LNCaP clone FGC (cell line): ENCODE measurements at places on chromosomes 6 and 20.

GRCh38 chr6:149922642-149923326, at the start of gene RAET1G:
RAET1G (minus strand) TSS chr6:149923121; CDS start chr6:149923010, 111 bp downstream.
- DNase-seq = peak; percentile 45

- no peak for DNase-seq
These were observed 154.9 kb downstream of the MRPL14 start for GRCh38 chr6:43972179-43972912.

DNA sequence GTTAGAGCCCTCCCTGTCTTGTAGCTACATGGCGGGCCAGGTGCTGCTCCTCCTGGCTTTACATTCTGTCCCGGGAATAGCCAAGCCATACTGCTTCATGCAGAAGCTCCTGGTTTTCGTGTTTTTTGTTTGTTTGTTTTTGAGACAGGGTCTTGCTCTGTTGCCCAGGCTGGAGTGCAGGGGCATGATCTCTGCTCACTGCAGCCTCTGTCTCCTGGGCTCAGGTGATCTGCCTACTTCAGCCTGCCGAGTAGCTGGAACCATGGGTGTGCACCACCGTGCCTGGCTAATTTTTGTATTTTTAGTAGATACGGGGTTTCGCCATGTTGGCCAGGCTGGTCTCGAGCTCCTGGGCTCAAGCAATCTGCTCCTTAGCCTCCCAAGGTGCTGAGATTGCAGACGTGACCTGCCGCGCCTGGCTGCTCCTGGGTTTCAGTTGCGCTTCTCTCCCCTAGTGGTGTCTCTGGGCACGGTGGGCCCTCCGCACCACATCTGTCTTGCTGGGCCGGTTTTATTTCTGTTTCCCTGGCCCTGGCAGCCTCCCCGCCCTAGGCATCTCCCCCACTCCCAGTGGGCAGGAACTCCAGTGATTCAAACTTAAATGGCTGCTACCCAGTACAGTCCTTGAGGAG, 12.9 kb downstream of the CDYL start:
- no peak for DNase-seq

GRCh38 chr20:420721-421574, 12.8 kb downstream of the RBCK1 start:
- DNase-seq = peak; percentile 62

- DNase-seq = no peak
These were observed 9.6 kb downstream of the VSX1 start for GRCh38 chr20:25072226-25072811.

GRCh38 chr20:25082498-25082873, 545 bp upstream of the VSX1 start:
- DNase-seq = no peak

DNA sequence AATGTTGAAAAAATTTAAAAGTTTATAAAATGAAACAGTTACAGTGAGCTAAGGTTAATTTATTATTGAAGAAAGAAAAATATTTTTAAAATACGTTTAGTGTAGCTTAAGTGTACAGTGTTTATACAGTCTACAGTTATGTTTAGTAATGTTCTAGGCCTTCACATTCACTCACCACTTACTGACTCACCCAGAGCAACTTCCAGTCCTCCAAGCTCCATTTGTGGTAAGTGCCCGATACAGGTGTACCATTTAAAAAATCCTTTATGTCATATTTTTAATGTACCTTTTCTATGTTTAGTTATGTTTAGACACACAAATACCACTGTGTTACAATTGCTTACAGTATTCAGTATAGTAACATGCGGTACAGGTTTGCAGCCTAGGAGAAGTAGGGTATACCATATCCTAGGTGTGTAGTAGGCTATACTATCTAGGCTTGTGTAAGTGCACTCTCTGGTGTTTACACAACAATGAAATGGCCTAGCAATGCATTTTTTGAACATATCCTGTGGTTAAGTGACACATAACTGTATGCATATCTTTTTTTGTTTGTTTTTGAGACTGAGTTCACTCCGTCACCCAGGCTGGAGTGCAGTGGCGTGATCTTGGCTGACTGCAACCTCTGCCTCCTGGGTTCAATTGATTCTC, 26.3 kb downstream of the FLRT3 start:
- DNase-seq = no peak

DNA sequence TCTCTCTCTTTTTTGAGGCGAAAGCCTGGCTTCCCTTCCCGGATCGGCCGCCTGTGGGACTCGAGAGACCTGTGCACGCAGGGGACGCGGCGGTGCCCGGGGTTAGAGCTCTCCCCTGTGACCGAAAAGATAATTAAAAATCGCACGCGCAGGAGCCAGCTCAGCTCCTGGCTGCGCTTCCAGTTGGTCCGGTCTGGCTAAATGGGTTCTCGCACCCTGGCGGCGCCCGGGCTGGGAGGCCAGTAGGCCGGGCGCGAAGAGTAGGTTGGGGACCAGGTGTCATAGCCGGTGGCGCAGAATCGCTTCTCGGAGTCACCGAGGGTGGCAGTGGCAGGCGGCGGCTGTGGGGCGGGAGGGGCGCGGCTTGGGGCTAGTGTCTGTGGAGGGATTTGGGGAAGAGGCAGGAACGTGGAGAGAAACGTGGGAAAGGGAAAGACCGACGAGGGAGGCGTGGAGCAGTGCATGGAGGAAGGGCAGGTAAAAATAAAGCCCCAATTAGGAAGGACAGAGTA, 41.9 kb upstream of the SUPT3H start:
- peak; percentile 70 for DNase-seq

DNA sequence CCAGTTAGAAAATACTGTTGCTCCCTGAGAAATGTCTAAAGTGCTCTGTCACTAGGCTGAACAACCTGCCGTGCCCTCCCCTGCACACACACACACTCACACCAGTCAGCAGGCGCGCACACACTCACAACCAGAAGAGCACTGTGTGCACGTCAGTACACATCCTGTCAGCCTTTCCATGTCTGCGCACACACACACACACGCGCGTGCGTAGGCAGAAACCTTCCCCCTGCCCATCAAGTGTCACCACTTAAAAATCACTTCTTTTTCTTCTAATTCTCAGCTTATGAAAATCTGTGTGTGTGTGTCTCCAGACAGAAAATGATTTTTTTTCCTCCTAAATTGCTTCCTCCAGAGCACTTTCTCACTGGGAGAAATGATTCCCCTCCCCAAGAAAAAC, 100.3 kb downstream of the EDN3 start:
- no peak for DNase-seq

GRCh38 chr6:106799031-106799894, 169.9 kb downstream of the QRSL1 start:
- no peak for DNase-seq

GRCh38 chr6:42165016-42165415, 8.1 kb upstream of the GUCA1A start:
- DNase-seq = no peak

GRCh38 chr20:40320517-40321011, 368.5 kb downstream of the MAFB start:
- no peak for DNase-seq

DNA sequence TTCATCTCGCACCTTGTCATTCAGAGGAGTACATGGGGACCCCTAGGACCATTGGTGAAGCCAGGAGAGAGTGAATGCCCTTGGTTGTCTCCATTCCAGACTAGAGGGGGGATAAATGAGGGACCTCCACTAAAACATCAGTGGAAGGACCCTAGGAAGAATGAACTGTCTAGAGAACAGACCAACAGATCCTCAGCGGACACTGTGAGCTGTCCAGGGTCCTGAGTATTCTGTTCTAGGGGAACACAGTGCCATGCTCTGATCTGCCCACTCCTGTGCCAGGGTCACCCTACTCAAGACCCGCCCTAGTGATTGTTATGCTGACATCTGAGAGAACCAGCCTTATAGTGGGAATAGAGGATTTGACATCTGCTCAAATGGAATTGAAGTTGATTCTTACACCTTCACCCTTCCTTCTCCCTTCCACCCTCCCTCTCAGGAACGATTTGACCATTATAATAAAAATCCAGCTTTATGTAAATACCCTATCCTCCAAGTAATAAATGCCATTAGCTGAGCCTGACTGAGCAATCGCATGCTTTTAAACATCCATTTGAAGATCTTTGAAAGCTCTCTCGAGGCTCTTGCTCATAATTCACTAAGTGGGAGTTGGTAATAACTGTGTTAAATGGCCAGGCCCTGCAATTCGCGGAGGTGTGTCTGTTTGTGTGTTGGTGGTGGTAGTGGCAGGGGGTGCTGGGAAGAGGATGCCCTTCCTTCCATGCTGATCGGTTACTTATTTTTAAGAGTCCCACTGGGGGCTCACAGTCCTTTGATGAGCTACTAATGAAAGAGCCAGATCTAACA, 43.6 kb upstream of the SLC32A1 start:
- DNase-seq = peak; percentile 6

DNA sequence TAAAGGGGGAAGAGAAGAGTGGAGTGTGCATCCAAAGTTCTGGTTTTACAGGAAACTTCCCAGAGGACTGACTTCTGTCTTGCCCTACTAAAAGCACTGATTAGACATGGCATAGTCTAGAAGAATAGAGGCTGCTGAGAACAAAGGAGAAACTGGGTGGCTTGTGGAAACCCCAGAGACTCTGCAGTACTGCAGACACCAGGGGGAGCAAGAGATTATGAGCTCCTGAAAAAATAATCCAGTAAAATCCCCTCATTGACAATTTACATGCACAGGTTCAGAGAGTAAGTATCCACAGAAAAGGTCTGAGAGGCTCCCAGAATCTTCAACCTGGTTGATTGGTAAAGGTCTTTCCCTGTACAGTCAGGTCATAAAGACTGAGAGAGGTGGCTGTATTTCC, 48.7 kb upstream of the CLVS2 start:
- no peak for DNase-seq

GRCh38 chr20:21389368-21389767, 8.0 kb downstream of the NKX2-4 start:
- no peak for DNase-seq

DNA sequence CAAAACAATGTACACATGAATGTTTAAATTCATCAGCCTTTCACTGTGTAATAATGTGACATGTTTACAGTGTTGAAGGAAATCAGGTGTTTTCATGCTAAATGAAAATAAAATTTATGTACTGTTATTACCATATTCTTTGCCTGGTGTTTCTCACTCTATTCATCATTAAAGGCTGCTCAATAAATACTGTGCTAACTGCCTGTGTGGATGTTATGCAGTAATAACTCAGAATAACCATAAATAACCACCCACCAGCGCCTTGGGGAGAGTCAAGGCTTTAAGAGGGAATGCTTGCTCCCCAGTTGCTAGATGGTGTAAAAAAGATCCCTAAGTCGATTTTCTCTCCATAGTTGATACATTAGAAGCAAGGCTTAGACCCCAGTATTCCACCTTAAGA, 299.9 kb downstream of the EYA4 start:
- DNase-seq = no peak

GRCh38 chr6:137001299-137001976, 43.3 kb downstream of the IL20RA start:
- DNase-seq = no peak

DNA sequence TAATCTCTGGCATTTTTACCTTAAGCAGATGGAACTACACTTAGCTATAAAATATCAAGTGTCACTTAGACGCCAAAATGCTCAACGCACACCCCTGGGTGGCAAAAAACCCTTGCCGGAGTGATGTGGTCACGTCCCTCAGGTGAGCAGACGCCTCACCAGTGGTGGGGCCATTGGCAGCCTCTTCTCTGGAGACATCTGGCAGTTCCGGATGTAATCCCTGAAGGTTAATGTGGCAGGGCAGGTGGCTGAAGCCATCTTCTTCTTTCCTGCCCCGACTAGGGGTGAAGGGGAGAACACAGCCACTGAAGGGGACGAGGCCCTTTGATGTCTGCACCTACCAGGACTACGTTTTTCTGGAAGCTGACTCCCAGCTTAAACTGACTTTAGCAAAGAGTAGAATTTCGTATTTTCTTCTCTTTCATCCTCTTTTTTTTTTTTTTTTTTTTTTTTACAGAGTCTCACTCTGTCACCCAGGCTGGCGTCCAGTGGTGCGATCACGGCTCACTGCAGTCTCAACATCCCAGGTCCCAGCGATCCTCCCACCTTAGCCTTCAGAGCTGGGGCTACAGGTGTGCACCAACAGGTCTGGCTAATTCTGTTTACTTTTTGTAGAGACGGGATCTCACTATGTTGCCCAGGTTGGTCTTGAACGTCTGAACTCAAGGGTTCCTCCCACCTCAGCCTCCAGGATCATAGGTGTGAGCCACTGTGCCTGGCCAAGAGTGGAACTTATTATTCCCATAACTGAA, 152.1 kb downstream of the TTLL2 start:
- DNase-seq = no peak

GRCh38 chr20:8388141-8388540, 256.1 kb downstream of the PLCB1 start:
- DNase-seq = no peak

- DNase-seq = no peak
These were observed 662.4 kb downstream of the EPHA7 start for GRCh38 chr6:92756912-92757311.

- DNase-seq = no peak
These were observed 41.8 kb downstream of the KCNS1 start for GRCh38 chr20:45059022-45059728.

- no peak for DNase-seq
These were observed 80.8 kb upstream of the MPC1 start for GRCh38 chr6:166463359-166464067.
